ENCODE measurements at places on chromosomes 3 and 15.

- no peak for DNase-seq
Observed at GRCh38 chr15:93848490-93848889, 382.9 kb upstream of the MCTP2 start.

- DNase-seq = no peak
Observed at GRCh38 chr3:66819993-66820501, 178.1 kb upstream of the KBTBD8 start.

DNA sequence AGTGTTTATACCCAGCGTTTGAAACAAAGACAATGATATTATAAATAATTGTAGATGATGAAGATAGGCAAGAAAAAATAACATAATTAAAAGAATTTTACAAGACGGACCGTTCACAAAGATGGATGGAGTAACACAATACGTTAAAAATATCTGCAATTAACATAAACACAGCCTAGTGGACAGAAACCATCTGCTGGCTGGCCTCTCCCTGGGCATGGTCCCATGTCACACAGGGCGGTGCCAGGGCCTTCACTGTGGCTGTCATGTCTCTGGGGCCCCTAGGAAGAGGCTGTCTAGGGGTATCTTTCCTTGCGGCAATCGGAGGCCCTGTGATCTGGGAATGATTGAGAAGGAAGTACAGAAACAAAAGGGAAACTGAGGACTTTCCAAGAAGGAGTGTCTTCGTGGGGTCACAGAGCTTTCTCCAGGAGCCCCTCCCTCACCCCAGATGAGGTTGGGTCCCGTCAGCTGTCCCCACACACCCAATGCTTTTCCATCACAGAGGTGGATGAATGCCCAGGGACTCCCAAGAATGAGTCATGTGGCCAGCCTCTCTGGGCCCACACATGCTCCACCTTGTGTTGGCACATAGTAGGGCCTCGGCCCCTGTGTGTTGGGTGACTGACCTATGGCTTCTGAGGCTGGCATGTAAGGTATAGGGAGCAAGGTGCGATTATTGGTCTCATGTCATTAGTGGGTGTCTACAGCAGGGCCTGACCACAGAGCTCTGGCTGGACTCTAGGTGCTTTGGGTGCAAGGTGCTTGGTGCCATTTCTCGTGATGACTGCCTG, 87.1 kb downstream of the DNAJB8 start:
- DNase-seq = no peak

GRCh38 chr15:48366584-48367312, 35.5 kb downstream of the DUT start:
- DNase-seq = no peak

GRCh38 chr3:60189304-60189703, 1061.9 kb downstream of the FHIT start:
- DNase-seq = no peak
